Glomerular endothelial cell (primary cell): ENCODE measurements at places on chromosomes 1 and 21. TPM values are rescaled to one million over a fixed set of nuclear protein-coding genes. Genes with fewer than 3 reads are reported as not detected.

The ADAM30 gene
- not detected in 2 replicates for total RNA-seq

The FCRL1 gene
- total RNA-seq, result not detected in 2 replicates

The IL20 gene
- total RNA-seq, result not detected in 2 replicates

The ROR1 gene
- total RNA-seq, result 20.7 and 28.5 TPM in 2 replicates

The RNF186 gene
- not detected in 2 replicates for total RNA-seq

The SPRR2G gene
- total RNA-seq, result not detected in 2 replicates

The IRF6 gene
- 0.82 and 1.8 TPM in 2 replicates for total RNA-seq

The BCAN gene
- total RNA-seq, result 0.24 TPM in 1 of 2 replicates, not detected in the other

The ADIPOR1 gene
- total RNA-seq, result 82.2 and 92.9 TPM in 2 replicates

The KLHDC9 gene
- total RNA-seq, result 5.3 and 7.2 TPM in 2 replicates

The LRRC8D gene
- total RNA-seq, result 20.7 and 25.2 TPM in 2 replicates

The IFI6 gene
- total RNA-seq, result 32.6 and 277 TPM in 2 replicates

The ATP5PO gene
- total RNA-seq, result 168 and 259 TPM in 2 replicates

The LCE1A gene
- not detected in 2 replicates for total RNA-seq

The CREB3L4 gene
- total RNA-seq, result 5.4 and 10.5 TPM in 2 replicates

The PGLYRP3 gene
- total RNA-seq, result not detected in 2 replicates

The ANKRD65 gene
- 0.34 TPM in 1 of 2 replicates, not detected in the other for total RNA-seq

The FAM72A gene
- 3.9 and 5.3 TPM in 2 replicates for total RNA-seq
